ENCODE measurements at places on chromosomes 12 and 14. TPM values are rescaled to one million over a fixed set of nuclear protein-coding genes. Genes with fewer than 3 reads are reported as not detected.

The KRT86 gene
- not detected for total RNA-seq

The RIMBP2 gene
- total RNA-seq, result 65.0 TPM

The PTGER2 gene
- total RNA-seq, result 0.43 TPM

The TAS2R9 gene
- total RNA-seq, result not detected

The ZDHHC22 gene
- total RNA-seq, result 0.25 TPM

Data from G401 (cell line).